ENCODE measurements at places on chromosomes 11 and 22.

- no peak for DNase-seq
Measured at GRCh38 chr11:64539239-64539638, 51.8 kb upstream of the SLC22A12 start.

GRCh38 chr11:42066113-42066512 is 606.7 kb upstream of the LRRC4C start:
- no peak for DNase-seq

DNA sequence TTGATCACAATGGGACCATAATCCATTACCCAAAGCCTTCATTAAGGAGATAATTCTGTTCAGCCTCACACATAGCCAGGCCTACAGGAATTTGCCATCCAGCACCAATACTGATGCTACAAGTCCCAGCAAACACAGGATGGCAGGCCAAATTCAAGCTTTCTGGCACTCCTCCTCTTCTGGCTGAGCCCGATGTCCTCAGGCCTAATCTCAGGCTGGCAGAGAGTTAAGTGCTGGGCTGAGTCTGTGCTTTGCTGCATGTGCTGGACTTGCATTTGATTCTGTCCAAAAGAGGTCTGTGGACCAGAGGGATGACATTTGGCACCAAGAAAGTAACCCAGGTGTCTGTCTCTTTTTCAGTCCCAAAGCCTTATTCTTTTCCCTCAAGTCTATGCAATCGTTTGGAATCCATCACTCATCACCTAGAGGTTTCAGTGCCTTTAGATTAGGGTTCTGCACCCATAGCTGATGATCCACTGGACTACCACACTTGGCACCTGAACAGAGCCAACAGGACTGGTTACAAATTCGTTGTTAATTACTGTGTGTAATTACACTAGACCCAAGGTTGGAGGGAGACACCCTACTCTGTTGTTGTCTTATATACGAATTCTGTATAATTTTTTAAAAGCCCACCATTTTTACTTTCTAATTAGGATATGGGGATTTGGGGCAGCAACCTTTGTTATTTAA is 19.4 kb upstream of the LIN7C start:
- no peak for DNase-seq

GRCh38 chr11:7462706-7463105 is 22.6 kb upstream of the OLFML1 start:
- DNase-seq = no peak
